IPS DF 19.7 (cell line): ENCODE measurements at places on chromosomes 1 and 21.

DNA sequence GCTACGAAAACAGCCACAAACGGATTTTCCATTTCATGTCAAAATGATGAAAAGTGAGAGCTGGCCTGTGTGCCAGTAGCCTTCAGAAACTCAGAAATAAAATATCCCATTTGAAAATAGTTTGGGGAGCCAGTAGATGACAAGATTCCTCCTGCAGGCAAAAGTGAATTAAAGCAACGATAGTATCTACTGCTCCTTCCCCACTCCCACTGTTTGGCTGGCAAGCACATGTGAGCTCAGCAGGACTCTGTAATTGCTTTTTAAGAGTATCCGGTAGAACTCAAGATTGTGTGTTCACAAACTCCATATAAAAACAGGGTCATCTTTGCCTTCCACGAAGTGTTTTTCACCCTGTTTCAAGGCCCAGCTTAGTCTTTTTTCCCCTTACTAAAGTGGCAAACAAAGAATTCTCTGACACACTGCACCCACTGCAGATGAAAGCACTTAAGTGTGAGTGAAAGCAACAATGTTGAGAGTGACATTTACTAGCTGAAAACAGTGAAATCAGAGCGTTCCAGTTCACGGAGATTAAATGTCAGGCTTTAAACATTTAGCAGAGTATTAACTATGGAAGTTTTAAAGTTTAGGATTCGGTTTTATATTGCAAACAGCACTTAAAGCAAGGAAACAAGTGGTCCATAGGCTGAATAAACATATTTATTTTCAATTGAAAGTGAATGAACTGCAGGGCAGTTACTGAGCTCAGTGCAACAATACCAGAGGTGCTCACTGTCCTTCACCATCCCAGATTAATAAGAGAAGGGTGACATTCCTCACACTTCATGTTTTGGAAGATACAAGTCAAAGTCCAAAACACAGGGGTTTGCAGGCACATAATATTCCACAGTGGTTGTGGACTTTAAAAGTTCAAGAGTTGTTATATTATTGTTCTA lies 70.0 kb downstream of the ALG14 start:
- DNase-seq, result no peak

DNA sequence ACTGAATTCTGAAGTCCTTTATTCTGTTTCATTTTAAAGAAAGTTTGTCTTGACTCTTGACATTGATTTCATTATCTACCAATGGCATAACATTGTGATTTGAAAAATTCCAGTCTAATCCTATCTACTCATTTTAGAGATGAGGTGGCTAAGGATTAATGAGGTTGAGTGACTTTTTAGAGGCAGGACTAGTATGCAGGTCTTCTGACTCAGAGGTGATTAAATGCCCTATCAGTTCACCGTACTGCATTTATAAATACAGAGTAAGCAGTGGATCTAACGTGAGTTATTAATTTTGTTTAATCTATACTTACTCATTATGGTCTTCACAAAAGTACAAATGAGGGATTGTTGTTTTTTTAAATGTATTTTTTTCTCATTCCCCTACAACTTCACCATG lies 277.6 kb downstream of the PTBP2 start:
- no peak for DNase-seq

GRCh38 chr1:64594446-64594845 lies 124.5 kb downstream of the CACHD1 start:
- no peak for DNase-seq

DNA sequence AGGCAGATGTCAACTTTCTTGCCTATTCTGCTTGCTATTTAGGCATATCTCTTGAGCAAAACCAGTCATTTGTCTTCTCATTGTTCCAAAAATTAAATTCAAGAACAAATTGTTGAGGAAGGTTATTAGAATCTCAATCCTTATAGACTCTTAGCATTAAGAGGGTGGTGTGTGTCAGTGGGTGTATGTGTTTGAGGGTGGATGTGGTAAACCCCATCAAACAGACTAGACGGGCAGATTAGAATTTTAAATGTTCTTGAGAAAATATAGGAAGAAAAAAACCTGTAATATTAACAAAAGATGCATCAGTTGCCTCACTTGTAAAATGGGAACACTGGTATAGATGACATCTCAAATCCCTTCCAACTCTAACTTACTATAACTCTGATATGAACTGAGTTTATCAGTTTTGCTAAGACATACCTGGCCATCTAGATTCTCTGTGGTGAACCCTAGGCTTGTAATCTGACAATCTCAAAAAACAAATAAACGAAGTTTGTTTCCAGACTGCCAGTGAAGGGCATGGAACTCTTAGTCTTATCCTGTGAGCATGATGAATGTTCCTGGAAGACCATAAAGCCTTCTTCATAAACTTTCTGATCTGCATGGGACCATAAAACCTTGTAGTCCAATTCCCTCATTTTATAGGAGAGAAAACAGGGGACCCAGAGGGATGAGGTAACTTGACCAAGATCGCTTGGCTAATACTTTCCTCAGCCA lies 176.3 kb upstream of the SGIP1 start:
- DNase-seq, result no peak

GRCh38 chr21:34830386-34831170 lies 161.8 kb downstream of the CLIC6 start:
- no peak for DNase-seq

GRCh38 chr1:94522304-94522703 lies 19.3 kb downstream of the F3 start:
- DNase-seq, result no peak

DNA sequence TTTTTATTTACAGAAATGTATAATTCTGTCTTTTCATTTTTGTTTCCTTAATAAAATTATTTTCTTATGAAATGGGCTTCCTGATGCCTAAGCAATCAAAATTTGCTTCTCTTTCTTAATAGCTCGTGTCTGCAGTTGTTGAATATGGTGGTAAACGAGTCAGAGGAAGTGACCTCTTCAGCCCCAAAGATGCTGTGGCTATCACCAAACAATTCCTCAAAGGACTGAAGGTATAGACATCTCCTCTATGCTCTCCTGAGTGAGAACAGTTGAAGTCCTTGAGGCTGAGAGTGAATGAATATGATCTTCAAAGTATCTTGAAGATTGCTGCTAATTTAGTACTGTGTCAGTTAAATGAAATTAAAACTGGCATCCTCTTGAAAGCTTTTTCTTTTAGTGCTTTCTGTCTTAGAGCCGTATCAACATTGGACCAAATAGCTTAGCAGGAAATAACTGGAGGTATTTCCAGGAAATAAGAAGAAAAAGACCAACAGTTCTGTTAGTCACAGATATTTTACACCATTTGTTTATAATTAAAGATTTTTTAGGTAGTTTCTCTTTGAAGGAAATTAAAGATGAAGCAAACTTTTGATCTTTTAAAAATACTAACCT lies 24.7 kb downstream of the VPS45 start:
- no peak for DNase-seq

DNA sequence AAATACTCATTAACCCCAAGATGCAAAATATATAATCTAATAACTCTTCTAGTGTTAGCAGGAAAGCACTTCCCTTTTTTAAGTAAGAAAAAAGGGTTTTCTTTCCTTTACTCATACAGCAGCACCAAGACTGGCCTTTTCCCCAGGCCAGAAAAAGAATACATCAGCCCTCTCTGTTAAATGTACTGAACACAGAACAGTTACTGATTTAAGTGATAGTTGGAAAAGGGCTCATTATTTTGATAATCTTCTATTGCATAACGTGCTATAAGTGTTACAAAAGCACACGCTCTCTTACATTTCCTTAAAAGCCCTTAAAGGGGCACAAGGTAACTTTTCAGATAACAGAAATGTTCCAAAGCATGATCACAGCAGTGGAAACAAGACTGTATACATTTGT lies 142.9 kb downstream of the TIAM1 start:
- no peak for DNase-seq

DNA sequence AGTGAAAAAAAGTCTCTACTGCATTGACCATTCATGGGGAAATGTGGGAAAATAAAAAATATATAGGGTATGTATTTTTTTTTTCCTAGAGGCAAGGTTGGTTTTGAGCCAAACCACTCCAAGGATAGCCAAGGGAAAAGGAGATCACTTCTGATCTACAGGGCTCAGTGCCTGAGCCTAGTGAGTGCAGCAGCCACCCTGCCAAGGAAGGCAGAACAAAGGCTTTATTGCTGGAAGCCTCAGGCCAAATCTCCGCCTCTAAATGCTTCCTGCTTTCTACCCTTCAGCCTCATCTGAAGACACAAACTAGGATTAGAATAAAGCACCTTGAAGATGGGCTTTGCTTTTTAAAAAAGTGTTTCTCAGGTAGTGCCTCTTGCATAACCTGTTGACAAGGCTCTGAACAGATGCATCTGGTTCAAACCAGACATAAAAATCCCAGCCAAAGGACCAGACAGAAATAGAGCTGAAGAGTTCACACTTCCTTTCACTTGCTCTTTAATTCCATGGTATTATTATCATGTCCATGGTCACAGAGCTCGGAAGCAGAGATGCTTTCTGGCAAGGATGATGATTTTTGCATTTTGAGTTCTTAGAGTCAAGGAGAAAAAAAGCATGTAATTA lies 10.5 kb downstream of the C1orf115 start:
- no peak for DNase-seq

DNA sequence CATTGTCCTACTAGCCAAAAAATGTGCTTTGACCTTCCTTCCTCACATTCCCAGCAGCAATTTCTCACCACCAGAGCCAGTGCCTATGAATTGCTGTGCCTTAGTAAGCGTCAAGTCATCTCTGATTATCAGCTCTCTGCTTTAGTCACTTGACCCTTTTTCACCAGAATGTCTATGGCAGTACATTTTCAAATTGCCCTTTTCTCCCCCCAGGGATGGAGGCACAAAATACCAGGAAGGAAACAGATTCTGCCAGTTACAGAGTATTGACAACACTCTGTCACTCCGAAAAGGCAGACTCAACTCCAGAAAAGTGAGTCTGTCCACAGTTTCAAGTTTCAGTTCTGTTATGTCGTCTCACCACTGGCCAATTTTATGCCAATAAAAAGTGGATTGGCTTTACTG lies 167.4 kb downstream of the TNFSF18 start:
- no peak for DNase-seq

DNA sequence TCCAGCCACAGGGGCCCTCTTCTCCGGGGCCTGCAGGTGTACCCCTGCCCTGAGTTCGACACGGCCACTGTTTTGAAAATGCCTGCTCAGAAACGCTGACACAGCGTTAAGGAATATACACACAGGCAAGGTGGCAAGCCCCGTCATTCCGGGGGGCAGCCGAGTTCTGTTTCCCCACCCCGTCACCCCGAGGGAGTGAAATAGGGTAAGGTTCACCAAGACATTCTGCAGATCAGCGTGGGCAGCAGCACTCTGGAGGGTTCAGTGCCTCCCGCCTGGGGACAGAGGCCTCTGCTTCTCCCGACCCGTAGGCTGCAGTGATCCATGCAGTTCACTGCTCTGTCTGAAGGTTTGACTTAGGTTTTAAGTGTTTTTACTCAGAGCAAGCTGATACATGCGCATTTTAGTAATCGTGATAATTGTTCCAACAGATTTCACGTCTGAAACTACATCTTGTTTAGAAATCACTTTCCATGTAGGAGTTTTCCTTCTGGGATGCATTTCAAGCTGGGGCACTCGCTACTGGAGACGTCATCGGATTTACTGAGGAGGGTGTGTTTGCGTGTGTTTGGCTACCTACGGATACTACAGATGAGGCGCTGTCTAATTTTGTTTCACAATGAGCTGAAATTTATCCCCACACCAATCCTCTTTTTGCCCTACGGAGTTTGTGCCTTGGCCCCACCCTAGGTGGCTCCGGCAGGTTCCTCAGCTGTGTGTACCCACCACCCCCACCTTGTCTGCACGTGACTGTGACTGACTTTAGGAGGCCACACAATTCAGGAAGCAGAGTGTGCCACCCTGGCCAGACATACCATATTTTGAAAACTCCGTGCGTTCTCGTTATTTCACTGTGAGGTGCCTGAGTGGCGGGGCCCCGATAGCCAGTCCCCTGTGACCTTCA lies 63.5 kb downstream of the AGPAT3 start:
- no peak for DNase-seq

DNA sequence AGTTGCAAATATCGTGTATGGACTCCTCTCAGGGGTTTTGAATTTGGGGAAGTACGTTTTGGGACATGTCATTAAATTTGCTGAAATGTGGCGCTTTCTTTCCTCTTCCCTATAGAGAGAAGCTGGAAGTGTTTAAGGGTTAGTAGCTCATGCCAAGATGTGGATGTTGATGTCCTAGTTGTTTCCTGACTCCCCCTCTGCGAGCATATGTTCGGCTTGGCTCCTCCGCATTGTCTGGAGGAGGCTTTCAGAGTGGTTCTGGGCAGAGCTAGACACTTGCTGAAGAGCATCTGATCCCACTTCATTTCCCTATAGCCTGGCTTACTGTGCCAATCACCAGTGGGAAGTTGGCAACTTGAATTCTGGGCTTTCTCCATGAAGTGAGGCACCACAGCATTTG lies 347.4 kb upstream of the B3GALT2 start:
- no peak for DNase-seq

GRCh38 chr1:30419831-30420230 lies 303.6 kb downstream of the MATN1 start:
- DNase-seq, result no peak

- no peak for DNase-seq
Observed at GRCh38 chr1:233599542-233600073, 14.3 kb upstream of the KCNK1 start.

- no peak for DNase-seq
Observed at GRCh38 chr1:23865543-23865930, 2.6 kb downstream of the FUCA1 start.

GRCh38 chr1:11054181-11054580 lies 5.6 kb downstream of the SRM start:
- no peak for DNase-seq

GRCh38 chr1:10057796-10058195 lies 25.0 kb downstream of the UBE4B start:
- no peak for DNase-seq

DNA sequence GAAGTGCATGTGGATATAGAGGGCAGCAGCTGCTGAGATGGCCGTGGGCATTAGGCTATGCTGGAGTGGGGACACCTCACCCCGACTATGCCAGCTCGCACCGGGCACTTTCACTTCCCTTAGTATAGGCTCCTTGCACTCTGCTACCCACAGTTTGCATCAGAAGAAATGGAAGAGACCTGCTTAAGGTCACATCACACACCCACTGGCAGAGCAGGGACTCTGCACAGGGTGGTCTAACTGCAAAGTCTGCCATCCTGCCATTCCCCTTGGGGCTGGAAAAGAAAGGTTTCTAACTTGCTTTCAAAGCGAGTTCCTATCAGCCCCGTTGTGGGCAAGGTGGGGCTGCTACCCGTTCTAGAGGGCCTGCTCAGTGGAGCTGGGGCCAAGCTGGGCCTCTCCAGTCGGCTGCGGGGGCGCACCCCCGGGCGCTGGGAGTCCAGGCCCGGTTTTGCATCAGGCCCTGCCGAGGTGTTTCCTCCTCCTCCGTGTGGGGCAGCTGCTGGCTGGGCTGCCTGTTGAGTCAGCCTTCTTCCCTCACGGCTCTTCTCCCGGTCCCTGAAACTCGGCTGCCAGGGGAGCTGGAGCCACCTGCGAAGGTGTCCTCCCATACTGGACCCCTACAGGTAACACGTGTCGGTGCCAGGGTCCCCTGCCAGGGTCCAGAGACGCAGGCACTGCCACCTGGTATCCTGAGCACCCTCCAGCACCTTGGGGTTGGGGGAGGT lies at the start of gene SYTL1:
Gene SYTL1 (plus strand): TSS at position 498 of the 728 bp plus-strand sequence. CDS start 3,313 bp downstream, outside the sequence.
- no peak for DNase-seq

- no peak for DNase-seq
Observed at GRCh38 chr1:243712941-243713340, 137.1 kb downstream of the AKT3 start.
